ENCODE measurements at places on chromosomes 12 and 14.

DNA sequence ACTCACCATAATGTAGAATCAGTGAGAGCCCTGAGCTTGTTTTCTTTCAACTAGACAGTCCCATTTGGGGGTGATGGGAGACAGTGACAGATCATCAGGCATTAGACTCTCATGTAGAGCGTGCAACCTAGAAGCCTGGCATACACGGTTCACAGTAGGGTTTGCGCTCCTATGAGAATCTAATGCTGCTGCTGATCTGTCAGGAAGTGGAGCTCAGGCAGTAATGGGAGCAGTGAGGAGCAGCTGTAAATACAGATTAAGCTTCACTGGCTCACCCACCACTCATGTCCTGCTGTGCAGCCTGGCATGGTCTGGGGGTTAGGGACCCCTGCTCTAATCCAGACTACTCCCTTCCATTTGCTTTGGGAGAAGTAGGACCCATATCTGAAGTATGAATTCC lies 55.6 kb downstream of the FNTB start:
- no peak for DNase-seq

- no peak for DNase-seq
Observed at GRCh38 chr12:66984077-66984476, 285.1 kb upstream of the CAND1 start.

DNA sequence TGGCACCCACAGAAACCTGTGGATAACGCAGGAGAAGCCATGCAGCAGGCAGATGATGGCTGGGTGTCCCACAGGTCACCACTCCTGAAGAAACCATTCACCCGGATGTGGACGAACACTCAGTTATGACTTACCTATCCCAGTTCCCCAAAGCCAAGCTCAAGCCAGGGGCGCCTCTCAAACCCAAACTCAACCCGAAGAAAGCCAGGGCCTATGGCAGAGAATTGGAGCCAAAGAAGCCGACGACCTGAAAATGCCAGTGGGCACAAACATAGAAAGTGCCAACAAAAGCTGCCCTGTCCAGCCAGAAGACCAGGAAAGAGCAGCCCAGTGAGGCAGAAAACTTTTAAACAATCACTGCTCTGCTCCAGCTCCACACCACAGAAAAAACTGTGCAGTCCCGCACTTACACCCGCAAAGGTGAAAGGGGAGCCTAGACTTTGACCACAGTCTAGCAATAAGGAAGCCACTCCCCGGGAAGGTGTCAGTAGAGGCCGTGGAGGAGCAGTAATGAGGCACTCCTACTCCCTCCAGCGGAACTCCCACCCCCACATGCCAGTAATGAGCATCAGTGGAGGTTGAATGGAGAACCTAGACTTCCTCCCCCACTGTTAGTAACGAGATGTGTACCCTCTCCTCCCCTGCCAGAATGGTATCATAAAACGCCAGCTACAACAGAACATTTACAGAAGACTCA lies 6.0 kb upstream of the ACVRL1 start:
- no peak for DNase-seq

- DNase-seq, result no peak
Observed at GRCh38 chr12:66903782-66904396, 225.0 kb upstream of the GRIP1 start.

DNA sequence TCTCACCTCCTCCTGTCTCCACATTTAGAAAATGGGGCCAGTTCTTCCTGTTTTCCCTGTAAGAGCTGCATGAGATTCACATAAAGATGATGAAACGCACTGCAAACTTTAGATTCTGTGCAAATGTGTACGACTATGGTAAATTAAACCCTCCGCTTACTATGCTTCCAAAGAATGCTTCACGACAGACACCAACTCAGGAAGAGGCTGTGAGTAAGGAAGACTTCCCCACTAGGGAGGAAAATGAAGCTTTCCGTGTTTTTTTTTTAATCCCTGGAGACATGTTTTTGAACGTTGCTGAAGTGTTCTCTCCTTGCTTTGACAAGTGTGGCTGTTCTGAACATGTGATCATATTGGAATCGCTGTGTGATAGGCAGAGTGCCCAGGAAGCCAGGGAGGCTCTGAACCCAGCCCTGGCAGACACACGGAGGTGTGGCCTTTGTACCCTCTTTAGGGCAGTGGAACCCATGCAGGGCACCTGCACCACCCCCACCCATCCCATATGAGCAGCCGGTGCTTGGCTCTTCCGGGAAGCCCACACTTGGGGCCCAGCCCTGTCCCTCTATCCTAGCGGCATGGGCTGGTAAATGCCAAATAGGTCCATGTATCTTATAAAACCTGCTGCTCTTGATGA lies 7.5 kb upstream of the SYNE3 start:
- peak; percentile 68 for DNase-seq

- DNase-seq, result no peak
Observed at GRCh38 chr12:70892593-70892992, 27.9 kb downstream of the PTPRR start.

GRCh38 chr14:96108061-96108795 lies 69.1 kb downstream of the C14orf132 start:
- DNase-seq, result no peak

GRCh38 chr12:14190694-14191093 lies 174.8 kb upstream of the ATF7IP start:
- no peak for DNase-seq

- no peak for DNase-seq
Observed at GRCh38 chr12:118841588-118841987, 139.8 kb upstream of the SRRM4 start.

Measured in AG04450 (cell line).